ENCODE measurements at places on chromosomes 5 and 9.

DNA sequence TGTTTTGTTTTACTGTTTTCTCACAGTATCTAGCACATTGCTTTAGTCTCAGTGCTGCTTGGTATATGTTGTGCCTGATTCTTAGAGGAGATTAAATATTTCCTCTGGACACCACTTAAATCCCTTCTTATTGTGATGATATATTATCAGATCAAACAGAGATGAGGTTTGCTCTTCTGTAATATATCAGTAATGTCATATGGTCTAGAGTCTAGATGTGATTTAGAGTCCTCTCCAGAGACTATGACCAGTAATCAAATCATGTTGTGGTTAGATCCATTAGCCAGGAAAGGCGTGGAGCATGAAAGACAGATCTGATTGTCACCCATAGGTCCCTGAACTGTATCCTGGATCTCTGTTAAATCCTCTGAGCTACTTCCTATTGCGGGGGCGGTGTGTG lies 24.4 kb downstream of the CAMK4 start:
- no peak for DNase-seq

DNA sequence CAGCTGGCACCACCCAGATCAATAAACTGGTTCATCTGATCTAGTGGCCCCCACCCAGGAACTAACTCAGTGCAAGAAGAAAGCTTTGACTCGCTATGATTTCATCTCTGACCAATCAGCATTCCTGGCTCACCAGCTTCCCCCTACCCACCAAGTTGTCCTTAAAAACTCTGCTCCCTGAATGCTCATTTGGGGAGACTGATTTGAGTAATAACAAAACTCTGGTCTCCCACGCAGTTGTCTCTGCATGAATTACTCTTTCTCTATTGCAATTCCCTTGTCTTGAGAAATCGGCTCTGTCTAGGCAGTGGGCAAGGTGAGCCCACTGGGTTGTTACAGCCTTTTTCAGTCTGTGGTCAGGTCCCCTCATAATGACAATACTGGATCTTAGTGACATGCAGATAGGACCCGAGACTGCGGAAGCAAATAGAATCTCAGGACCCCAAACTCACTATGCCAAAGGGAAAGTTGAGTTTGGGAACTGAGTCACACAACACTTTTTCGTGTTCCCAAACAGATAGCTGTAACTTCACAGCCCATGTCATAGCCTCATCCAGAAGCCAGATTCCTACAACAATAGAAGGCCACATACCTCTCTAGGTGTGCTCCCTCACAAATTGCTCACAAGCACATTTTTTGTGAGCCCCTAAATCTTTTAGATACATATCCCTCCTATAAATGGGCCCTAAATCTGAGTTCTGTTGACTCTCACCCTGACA lies 175.2 kb upstream of the RAI14 start:
- no peak for DNase-seq

GRCh38 chr5:2387634-2388325 lies 363.7 kb downstream of the IRX2 start:
- no peak for DNase-seq

- no peak for DNase-seq
Measured at GRCh38 chr5:43396762-43397304, 15.4 kb downstream of the CCL28 start.

GRCh38 chr5:54643685-54644106 lies 126.1 kb downstream of the SNX18 start:
- DNase-seq: no peak

DNA sequence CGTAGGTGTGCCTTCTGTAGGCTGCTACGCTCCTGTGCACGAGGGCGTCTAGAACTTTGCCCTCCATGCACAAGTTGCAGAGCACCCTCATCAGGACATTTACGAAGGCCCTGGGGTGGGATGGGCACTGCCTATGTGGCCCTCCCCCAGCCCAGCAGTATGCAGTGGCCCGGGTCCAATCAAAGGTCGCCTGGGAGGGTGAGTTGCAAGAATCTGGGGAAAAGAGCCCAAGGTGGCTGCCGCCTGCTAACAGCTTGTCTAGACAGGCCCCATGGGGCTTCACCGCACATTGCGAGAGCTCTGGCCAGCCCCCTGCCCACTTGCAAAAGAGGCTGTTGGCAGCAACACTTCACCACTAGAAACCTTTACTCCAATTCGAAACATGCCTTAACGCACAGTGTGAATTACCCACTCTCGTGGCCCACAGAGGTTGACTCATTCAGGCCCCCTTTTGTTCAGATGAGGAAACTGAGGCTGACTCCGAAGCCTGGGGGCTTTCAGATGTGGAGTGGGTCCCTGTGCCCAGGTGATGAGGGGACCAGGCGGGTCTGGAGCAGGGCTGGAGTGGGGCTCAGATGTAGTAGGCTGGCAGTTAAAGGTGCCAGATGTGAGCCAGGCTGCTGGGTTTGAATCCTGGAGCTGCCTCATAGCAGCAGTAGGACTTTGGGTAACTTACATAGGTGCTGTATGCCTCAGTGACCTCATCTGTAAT lies 31.8 kb upstream of the IL17B start:
- no peak for DNase-seq

DNA sequence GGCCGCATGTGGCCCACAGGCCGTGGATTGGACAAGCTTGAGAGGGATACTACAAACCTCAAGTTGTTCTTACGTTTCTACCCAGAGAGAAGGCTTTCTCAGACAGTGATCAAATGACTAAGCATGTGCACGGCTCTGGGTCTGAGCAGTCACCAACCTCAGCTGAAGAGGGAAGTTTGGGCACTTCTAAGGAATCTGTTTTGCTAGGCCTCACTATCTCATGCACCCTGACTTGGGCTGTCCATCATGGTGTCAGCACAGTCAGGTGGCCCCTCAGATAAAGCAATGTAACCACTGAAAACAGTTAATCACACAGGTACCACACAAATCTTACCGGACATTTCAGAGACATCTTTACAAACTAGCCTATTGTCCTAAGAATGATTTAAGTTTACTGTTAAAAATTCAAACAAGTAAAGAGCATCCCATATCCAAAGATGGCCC lies 24.6 kb downstream of the CSF2 start:
- no peak for DNase-seq

GRCh38 chr9:122808141-122808540 lies 8.2 kb downstream of the OR1K1 start:
- no peak for DNase-seq

DNA sequence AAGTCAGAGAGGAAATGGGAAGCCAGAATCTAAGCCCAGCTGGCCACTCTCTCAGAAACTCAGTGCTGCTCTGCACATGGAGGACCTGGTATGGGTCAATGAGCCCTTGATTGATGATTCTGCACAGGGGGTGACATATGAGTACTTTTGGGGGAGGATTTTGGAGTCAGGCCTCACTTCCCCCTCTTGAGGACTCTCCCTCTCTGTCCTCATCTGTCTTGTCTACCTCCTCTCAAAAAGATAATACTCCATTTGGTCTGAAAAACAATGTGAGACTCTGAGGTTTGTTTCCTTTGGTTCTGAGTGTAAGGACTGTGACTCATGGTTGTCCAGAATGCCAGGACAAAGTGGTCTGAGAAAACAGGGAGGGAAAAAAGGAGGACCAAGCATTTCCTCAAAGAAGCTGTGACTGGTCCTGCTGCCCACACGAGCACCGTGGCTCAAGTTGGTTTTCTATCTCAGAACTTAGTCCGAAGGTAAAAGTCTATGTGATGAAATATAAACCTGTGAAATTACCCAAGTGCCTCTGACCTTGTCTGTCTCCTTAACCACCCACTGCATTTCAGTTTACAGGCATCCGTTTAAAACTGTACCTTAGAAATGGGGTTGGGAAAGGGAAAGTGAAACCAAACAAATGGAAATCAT lies 11.1 kb downstream of the TTC39B start:
- DNase-seq: no peak

GRCh38 chr5:107485184-107485583 lies 185.6 kb downstream of the EFNA5 start:
- no peak for DNase-seq

DNA sequence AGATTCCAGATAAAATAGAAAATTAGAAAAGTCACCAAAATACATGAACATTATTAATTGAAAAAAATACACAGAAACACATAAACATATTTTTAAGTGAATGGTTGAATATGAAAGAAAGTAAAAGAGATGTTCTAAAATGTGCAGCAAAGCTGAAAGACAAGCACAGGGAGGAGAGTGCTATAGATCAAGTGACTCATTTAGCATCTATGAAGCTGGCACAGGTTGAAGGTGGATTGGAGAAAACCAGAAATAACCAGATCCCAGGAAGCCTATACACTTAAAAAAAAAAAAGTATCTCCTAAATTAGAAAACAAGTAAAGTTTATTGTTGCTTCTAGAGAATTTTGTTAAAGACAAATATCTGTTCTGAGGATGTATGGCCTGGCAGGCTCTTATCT lies 338.9 kb downstream of the CDH12 start:
- DNase-seq: no peak

- no peak for DNase-seq
Measured at GRCh38 chr5:73367650-73368049, 80.9 kb downstream of the FOXD1 start.

- peak; percentile 36 for DNase-seq
Measured at GRCh38 chr5:45521067-45521466, 175.1 kb downstream of the HCN1 start.

DNA sequence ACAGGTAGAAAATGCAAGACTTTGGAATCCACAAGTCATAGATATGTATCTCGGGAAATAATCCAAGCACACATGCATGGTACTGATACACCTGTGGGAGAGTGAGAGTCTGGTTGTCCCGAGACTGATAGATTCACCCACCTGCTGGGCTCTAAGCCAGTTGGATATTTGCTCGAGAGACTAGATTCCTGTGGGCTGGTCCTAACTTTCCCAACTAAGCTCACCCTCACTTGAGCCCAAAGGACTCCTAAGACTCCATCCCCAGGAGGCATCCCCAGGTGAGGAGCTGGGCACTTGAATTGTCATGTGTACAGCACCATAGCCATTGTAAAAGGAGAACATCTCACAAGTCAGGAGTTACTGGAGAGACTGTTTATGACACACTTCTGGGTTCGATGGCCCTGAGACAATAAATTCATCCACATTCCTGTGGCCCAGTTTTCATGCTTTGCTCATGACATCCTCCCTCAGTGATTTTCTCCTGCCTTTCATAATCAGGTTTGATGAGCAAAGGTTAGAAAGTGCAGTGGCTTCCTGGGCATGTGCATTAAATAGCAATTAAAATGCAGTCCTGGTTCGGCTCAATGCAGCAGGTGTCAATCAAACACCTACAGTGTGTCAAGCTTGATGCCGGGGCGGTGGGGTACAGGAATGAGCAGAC lies 18.1 kb downstream of the SLC1A1 start:
- DNase-seq: no peak

GRCh38 chr9:128424268-128424780 lies 3.7 kb downstream of the CERCAM start:
- DNase-seq: no peak

GRCh38 chr5:80810425-80810824 lies 149.7 kb upstream of the RASGRF2 start:
- DNase-seq: no peak

GRCh38 chr5:150443242-150444075 lies 6.1 kb downstream of the RPS14 start:
- peak; percentile 55 for DNase-seq

GRCh38 chr5:56279291-56279690 lies 46.2 kb upstream of the ANKRD55 start:
- DNase-seq: no peak

DNA sequence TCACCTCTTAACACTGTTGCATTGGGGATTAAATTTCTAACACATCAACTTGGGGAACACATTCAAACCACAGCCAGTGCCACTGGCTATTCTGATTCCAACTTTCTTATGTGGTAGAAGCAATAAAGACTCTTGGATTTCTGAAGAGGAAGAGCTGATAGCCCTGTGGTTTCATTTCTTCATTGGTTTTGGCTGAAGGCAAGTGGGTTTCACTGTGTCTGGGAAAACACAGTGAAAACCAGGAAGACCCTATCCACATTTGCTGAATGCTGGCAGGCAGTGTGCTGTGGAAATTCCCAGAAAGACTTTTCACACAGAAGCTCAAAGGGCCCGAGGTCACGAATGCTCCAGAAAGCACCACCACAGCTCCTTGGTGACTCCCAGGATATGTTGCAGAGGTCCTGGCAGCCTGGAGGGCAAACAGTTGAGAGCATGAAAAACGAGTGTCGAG lies 67.1 kb downstream of the DAPK1 start:
- no peak for DNase-seq

All from D341Med (cell line).